ENCODE measurements at places on chromosomes 5 and 9. TPM values are rescaled to one million over a fixed set of nuclear protein-coding genes. Genes with fewer than 3 reads are reported as not detected.
A peak's percentile ranks its signal among the peaks of the same experiment; 100 is the strongest.

PRKAA1 gene
- 52.6 TPM for total RNA-seq

DNA sequence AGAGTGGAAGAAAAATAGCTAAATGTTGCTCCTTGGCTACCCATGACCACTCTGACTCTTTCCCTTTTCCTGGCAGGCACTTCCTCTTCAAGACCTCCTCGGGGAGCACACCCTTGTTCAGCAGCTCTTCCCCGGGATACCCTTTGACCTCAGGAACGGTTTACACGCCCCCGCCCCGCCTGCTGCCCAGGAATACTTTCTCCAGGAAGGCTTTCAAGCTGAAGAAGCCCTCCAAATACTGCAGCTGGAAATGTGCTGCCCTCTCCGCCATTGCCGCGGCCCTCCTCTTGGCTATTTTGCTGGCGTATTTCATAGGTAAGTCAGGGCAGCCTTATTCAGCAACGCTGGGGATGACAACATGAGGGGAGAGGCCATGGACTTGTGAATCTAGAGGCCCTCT, 298.6 kb upstream of the WWC1 start:
- no peak for DNase-seq

PRELID1 gene
- total RNA-seq, result 434 TPM

TMEM203 gene
- 65.4 TPM for total RNA-seq

NMUR2 gene
- total RNA-seq, result 0.30 TPM

FAM153A gene
- total RNA-seq, result not detected

- no peak for DNase-seq
Measured at GRCh38 chr5:57937025-57937424, 454.4 kb upstream of the ACTBL2 start.

- no peak for DNase-seq
Measured at GRCh38 chr5:105677291-105677690, 1993.4 kb downstream of the EFNA5 start.

PCDHGA9 gene
- 1.2 TPM for total RNA-seq

- DNase-seq, result no peak
Measured at GRCh38 chr9:126448136-126448535, 121.5 kb downstream of the MVB12B start.

GRCh38 chr5:146340260-146341081, 1.8 kb downstream of the POU4F3 start:
- peak; percentile 73 for DNase-seq

FBP1 gene
- total RNA-seq, result not detected

DNA sequence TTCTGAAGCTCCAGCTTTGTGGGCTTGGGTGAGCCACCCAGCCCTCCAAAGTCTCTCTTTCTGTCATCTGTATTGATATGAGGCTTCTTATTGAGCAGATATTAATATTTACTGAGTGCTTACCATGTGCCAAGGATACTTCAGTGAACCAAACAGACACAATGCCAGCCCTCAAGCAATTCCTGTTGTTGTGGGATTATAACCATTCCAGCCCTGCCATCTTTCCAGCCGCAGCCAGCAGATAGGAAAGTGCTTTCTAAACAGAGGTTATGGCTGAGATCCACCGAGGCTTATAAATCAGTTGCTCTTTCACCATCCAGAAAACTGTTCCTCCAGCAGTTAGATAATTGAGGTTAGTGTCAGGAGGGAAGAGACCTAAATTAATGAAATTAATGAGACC, 137.7 kb upstream of the ALDH1B1 start:
- DNase-seq, result no peak

DNA sequence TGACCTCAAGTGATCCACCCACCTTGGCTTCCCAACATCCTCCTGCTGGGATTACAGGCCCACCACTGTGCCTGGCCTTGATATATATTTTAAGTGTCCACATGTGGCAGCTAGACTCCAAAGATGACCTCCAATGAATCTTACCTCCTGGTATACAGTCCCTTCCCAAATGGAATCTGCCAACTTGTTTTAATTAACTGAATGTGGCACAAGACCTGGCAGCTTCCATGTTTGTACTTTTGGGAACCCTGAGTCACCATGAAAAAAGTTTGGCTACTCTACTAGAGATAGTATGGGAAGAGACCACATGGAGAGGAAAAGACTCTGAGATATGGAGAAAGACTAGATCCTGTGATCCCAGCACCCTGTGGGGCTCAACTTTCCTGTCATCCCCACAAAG, 42.5 kb downstream of the CCL28 start:
- DNase-seq, result no peak

GRCh38 chr9:93060746-93061259, 2.3 kb downstream of the SUSD3 start:
- DNase-seq, result peak; percentile 86

MYO10 gene
- total RNA-seq, result 42.9 TPM

FOXD4L6 gene
- total RNA-seq, result not detected

- DNase-seq, result peak; percentile 81
Measured at GRCh38 chr5:59188419-59189225, 605.7 kb downstream of the RAB3C start.

DNA sequence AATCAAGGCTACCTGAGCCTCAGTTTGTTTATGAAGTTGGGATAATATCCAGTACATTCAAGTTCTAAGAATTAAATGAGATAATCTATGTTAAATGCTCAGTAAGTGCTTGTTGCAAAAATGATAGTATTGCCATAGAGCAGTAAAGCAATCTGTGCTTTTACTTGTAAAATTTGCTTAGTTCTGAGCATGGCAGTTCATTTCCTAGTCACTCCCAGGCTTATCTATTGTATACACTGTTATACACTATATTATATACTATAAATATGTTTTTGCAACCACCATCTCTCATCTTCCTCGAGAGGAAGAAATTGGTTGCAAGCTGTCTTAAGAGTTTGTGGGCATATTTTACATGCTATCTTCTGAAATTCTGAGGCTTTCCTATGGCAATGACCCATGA, 63.4 kb downstream of the MTREX start:
- no peak for DNase-seq

ADAMTSL1 gene
- 16.6 TPM for total RNA-seq

SCGB3A1 gene
- not detected for total RNA-seq

DNA sequence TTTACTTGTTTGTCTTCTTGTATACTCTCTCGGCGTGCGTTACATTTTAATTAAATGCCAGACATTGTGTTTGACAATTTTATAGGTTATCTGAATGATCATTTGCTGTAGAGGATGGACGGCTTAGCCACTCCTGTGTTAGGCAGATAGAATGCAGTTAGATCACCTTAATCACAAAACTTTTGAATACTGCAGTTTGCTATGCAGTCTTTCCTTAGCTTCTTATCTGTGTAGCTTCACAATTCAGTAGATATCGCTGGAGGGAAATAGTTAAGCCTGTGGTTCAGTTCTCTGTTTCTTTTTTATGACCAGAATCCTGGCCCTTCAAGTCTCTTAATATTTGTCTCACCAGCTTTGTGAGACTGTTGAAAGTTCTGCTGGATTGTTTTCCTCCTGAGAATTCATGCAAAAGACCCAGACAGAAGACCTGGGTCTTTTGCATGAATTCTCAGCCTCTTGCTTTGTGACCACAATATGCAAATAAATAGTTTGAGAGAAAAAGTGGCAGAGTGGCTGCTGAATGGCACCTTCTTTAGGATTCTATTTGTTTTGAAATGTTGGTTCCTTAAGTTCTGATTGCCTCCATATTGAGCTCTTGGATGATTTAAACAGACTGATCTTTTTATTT, 40.2 kb downstream of the RASA1 start:
- no peak for DNase-seq

EQTN gene
- total RNA-seq, result not detected

GRCh38 chr9:28781481-28781880, 1208.2 kb upstream of the C9orf72 start:
- DNase-seq, result no peak

- DNase-seq, result no peak
Measured at GRCh38 chr9:20065046-20065445, 276.2 kb upstream of the SLC24A2 start.

- DNase-seq, result no peak
Measured at GRCh38 chr5:103942587-103943186, 380.1 kb upstream of the NUDT12 start.

KIF4B gene
- 0.17 TPM for total RNA-seq

DNA sequence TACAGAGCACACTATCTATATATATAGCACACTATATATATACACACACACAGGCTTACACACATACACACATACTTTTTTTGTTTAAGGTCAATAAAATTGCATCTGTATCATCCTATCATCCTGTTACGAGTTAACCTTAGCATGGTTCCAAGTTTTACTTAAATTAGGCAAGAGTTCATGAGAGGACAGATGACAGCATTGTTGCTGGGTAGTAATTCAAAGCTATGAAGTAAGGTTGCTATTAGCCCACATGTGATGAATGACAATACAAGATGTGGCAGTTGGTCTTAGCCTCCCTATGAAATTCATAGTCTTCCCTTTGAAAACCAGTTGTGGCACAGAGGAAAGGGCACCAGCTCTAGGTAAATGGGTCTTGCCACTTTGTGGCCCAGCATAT, 438.1 kb downstream of the ACTL7B start:
- no peak for DNase-seq

FOXD4L3 gene
- total RNA-seq, result not detected

GRCh38 chr5:142697356-142698255, 11.7 kb upstream of the FGF1 start:
- peak; percentile 68 for DNase-seq

- no peak for DNase-seq
Measured at GRCh38 chr5:40616781-40617180, 62.9 kb upstream of the PTGER4 start.

DNA sequence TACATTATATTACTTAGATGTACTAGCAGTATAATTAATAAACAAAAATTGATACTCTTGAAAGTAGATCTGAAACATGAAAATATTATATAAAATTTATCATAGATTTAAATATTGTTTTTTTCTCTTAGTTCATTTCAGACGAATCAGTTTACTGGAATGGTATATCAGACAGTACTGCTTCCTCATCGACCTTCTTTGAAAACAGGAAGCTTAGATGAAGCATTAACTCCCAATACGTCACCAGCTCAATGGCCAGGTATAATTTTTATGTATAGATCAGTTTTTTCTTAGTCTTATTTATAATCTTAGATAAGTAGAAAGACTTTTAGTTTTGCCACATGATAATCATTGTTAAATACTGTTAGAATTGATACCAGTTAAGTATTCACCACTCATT, 106.3 kb downstream of the DMXL1 start:
- no peak for DNase-seq

DNA sequence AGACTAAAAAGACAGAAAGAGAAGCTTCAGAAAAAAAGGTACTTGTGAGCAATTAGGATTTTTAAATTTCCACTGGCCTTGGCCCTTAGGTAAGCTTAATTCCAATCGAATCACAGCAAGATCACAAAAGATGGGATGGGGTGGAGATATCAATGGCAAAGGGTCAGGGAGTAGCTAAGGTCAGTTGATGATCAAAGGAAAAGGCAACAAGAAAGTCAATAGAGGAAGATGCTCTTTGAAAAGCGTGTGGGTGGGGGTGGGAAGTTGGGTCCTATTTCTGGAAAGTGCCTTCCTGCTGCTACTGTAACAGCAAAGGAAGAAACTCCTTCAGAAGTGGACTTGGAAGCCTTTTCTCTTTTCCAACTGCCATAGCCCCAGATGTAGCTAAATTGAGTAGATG, 7.3 kb downstream of the C1QTNF3 start:
- DNase-seq, result no peak

- no peak for DNase-seq
Measured at GRCh38 chr5:170534941-170535340, 31.1 kb downstream of the KCNIP1 start.

GRCh38 chr5:1568201-1568979, 44.6 kb upstream of the LPCAT1 start:
- peak; percentile 65 for DNase-seq
